ENCODE measurements at places on chromosomes 11 and 22. TPM values are rescaled to one million over a fixed set of nuclear protein-coding genes. Genes with fewer than 3 reads are reported as not detected.

DNA sequence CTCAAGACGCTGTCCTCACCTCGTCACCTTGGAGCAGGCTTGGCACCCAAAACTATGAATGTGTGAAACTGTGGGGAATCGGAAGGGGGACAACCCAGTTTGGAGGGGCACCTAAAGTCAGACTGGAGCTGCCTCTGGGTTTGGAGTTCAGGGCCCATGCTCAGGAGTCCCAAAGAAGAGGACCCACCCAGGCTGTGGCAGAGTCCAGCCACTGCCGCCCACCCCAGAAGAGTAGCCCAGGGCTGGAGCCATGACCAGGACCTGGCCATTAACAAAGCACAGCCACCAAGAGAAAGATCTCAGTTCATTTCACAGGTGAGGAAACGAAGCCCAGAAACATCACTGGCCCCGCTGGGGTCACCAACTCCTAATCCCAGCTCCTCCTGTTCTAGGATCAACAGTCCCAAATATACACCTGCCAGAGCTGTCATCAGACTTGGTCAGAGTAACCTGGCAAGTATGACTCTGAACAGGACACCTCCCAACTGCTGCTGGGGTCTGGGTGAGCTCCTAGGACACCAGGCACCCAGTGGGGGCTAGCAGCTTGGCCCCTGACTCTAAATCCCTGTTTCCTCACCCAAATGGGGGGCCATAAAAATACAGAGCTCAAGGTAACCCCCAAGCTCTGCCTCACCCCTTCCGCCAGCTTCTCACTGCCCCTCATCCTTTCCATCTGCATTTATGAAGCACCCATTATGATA, 2.7 kb downstream of the RAB3IL1 start:
- H3K4me1 ChIP-seq = peaks cover 8% of the 10 kb centered on the region
- H3K36me3 ChIP-seq = no peaks in the 10 kb centered on the region
- DNase-seq = no peak
- H3K27ac ChIP-seq = no peak overlapping the region
- no peak overlapping the region for H3K4me3 ChIP-seq

DNA sequence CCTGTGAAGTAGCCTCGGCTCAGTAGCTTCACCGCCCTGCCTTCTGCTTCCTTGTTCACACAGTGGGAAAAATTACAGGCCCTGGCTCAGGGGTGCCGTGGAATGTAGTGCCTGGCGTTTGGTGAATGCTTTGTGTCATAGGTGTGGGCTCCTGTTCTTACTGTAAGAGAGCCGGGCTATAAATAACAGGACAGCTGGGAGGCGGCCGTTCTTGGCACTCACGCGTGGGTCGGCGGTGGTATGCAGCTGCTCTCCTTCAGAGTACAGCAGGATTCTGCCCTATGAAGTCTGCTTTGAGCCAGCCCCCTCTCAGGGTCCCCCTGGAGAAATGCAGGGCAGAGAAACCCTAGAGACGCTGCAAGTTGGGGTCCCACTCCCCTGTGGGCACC, 84.2 kb downstream of the CTTN start:
- no peaks in the 10 kb centered on the region for H3K27me3 ChIP-seq
- no peak for DNase-seq
- H3K4me3 ChIP-seq = no peak overlapping the region
- no peaks in the 10 kb centered on the region for H3K36me3 ChIP-seq
- no peaks in the 10 kb centered on the region for H3K4me1 ChIP-seq
- H3K27ac ChIP-seq = no peak overlapping the region

DNA sequence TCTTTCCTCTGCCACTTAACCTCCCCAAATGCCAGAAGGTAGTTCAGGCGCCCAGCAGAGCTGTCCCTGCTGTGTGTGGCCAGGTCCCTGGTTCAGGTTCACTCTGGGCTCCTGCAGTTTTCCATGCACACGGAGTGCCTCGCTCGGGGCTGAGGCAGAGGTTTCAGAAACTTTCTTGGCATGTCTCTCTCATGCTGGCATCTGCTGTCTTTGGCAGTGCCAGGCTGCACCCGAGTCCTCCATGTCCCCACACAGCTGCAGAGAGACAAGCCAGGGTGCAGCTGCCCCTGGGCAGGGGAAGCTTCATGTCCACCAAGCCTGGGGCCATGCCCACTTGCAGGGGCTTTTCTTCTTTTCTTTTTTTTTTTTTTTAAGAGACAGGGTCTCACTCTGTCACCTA, 7.0 kb upstream of the NEFH start:
- peaks cover 11% of the 10 kb centered on the region for H3K27me3 ChIP-seq
- H3K4me1 ChIP-seq = peaks cover 6% of the 10 kb centered on the region
- H3K4me3 ChIP-seq = no peak overlapping the region
- DNase-seq = no peak
- H3K27ac ChIP-seq = no peak overlapping the region
- H3K36me3 ChIP-seq = no peaks in the 10 kb centered on the region

DNA sequence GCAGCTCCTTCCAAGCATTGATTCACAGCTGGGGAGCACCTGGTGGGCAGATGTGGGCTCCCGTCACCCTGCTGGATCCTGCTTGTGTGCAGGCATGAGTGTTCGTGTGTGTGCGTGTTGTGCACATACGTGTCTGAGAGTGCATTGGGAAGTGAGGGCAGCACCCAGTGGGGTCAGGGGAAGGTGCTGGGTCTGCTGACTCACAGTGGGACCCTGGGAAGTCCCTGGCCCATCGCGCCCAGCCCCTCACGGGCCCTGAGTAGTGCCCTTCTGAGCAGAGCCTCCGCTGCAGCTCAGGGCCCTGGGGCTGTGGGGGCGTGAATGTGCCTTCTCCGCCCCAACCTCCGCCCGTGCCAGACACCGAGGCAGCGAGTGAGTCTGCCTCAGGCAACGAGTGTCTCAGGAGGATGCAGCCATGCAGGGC, 36.8 kb downstream of the WNT11 start:
- no peaks in the 10 kb centered on the region for H3K36me3 ChIP-seq
- H3K4me1 ChIP-seq = peaks cover 25% of the 10 kb centered on the region
- H3K27me3 ChIP-seq = no peaks in the 10 kb centered on the region
- no peak for DNase-seq

GRCh38 chr22:48043581-48043980, 1281.1 kb downstream of the TBC1D22A start:
- H3K27me3 ChIP-seq = peaks cover 18% of the 10 kb centered on the region
- H3K4me3 ChIP-seq = no peak overlapping the region
- DNase-seq = no peak
- peaks cover 10% of the 10 kb centered on the region for H3K4me1 ChIP-seq
- no peak overlapping the region for H3K27ac ChIP-seq

DNA sequence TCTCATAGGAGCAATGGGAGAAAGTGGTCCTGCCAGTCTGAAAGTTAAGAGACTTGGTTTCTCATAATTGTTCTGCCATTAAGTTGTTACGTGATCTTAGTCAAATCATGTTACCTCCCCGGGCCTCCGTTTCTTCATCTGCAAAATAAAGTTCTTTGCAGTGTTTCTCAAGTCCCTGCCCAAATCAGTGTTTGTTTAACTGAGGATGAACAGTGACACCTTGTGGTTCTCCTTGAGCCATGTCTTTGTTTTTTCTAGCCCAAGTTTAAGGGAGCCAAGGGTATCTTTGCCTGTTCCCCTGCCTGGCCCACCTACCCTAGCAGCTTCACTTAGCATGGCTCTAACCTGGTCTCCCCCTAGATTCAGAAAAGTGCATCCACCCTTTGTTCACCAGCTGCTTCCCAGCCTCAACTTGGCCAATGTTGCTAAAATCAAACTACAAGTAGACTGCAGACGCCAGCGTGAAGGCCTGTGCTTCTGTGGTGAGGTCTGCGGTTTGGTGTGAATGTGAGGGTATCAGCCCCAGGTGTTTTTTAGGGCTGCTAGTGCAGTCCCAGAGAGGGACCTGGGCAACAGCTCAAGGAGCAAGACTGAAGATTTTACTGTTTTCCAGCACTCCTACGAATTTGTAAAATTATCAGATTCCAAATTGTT, 35.5 kb downstream of the FZD4 start:
- peaks cover 2% of the 10 kb centered on the region for H3K27me3 ChIP-seq
- H3K4me3 ChIP-seq = no peak overlapping the region
- no peak overlapping the region for H3K27ac ChIP-seq
- DNase-seq = peak; percentile 27

- peaks cover 35% of the 10 kb centered on the region for H3K27me3 ChIP-seq
- no peak for DNase-seq
- H3K36me3 ChIP-seq = no peaks in the 10 kb centered on the region
- H3K27ac ChIP-seq = no peak overlapping the region
Observed at GRCh38 chr22:28497188-28497587, 182.5 kb downstream of the TTC28 start.

Gene HMBS
- 31.0 TPM for total RNA-seq

- peaks cover 65% of the 10 kb centered on the region for H3K4me1 ChIP-seq
- DNase-seq = peak; percentile 79
- peaks cover 26% of the 10 kb centered on the region for H3K36me3 ChIP-seq
- no peaks in the 10 kb centered on the region for H3K27me3 ChIP-seq
Observed at GRCh38 chr22:24153353-24153752, 27.9 kb upstream of the SUSD2 start.

Gene F2
- total RNA-seq = not detected

DNA sequence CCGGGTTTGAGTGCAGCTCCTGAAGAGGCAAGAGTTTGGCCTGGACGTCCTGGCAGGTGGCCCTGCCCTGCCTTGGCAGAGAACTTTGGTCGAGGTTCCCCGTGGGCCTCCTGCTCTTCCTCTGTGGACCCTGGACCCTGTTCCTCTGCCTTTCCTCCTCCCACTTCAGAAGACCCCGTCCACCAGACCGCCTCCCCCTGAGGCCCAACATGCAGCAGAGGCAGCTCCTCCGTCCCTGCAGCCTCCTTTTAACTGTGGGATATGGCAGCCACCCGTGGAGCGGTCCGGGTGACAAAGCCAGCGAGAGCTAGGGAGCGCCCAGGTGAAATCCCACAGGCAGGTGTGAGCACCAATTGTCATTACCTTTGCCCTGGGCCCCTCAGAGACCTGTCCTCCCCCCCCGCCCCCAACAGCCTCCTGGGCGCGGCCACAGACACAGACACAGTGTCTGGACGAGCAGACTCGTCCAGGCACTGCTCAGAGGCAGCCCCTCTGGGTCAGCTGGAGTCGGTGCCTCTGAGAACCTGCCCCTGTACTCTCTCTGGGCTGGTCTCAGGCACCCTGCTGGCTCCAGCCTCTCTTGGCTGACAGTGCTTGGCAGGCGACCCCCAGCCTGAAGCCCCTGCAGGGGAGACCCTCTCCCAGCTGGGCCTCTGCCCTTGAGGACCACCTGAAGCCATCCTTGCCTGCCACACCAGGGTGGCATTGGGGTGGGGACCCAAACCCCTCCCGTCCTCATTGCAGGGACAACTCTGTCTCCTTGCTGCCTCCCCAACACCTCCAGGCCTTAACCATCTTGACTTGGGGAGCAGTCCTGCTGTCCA, 4.1 kb upstream of the PTDSS2 start:
- peaks cover 23% of the 10 kb centered on the region for H3K4me1 ChIP-seq
- H3K27me3 ChIP-seq = peaks cover 8% of the 10 kb centered on the region
- H3K27ac ChIP-seq = no peak overlapping the region
- no peak overlapping the region for H3K4me3 ChIP-seq

- no peaks in the 10 kb centered on the region for H3K4me1 ChIP-seq
- no peak overlapping the region for H3K27ac ChIP-seq
- no peak overlapping the region for H3K4me3 ChIP-seq
- no peaks in the 10 kb centered on the region for H3K36me3 ChIP-seq
- no peaks in the 10 kb centered on the region for H3K27me3 ChIP-seq
Observed at GRCh38 chr11:92892802-92893684, 76.4 kb upstream of the MTNR1B start.

GRCh38 chr11:106520146-106520912, 442.9 kb downstream of the AASDHPPT start:
- no peak overlapping the region for H3K27ac ChIP-seq
- DNase-seq = no peak
- H3K4me1 ChIP-seq = no peaks in the 10 kb centered on the region
- no peak overlapping the region for H3K4me3 ChIP-seq
- H3K27me3 ChIP-seq = no peaks in the 10 kb centered on the region
- H3K36me3 ChIP-seq = no peaks in the 10 kb centered on the region

DNA sequence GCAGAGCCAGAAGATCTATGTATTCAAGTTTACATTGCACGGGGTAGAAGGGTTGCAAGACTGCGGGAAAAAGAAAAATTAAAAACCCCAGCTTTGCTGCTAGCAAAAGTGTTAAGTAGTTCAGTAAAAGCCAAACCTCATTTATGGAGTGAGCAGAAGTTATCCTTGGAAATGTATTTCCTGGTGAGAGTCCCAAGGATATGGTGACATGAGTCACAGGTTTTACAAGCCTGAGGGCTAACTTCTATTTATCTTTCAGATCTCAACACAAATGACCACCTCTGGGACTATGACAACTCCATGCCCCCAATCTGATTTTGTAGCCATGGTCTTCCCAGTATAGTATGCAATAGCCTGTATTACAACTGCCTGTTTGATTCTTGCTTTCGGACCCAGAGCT, 26.1 kb downstream of the ABTB2 start:
- H3K4me1 ChIP-seq = peaks cover 6% of the 10 kb centered on the region
- H3K4me3 ChIP-seq = no peak overlapping the region
- no peaks in the 10 kb centered on the region for H3K36me3 ChIP-seq
- H3K27ac ChIP-seq = no peak overlapping the region

Gene POU2AF2
- not detected for total RNA-seq

DNA sequence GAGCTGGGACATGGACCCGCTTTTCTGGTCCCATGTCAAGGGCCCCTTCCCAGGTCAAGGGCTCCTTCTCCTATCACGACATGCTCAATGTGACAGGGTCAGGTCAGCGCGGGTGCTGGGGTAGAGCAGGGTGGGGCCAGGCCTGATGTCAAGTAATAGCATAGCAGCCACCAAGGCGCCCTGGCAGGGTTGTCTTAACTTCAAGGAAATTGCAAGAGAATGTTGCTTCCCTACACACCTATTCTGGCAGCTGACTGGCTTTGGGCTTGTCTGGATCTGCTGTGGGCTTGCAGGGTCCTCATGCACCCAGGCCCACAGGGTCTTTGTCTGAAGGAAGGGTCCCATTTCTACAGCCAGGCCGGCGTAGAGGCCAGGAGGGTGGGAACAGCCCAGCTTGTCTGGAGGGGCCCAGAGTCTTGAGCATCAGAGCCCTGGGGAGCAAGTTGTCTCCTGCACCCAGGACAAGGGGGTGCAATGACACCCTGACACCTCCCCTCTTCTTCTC, 71.4 kb downstream of the BUD13 start:
- H3K36me3 ChIP-seq = no peaks in the 10 kb centered on the region
- DNase-seq = no peak
- peaks cover 9% of the 10 kb centered on the region for H3K27me3 ChIP-seq
- no peak overlapping the region for H3K27ac ChIP-seq

DNA sequence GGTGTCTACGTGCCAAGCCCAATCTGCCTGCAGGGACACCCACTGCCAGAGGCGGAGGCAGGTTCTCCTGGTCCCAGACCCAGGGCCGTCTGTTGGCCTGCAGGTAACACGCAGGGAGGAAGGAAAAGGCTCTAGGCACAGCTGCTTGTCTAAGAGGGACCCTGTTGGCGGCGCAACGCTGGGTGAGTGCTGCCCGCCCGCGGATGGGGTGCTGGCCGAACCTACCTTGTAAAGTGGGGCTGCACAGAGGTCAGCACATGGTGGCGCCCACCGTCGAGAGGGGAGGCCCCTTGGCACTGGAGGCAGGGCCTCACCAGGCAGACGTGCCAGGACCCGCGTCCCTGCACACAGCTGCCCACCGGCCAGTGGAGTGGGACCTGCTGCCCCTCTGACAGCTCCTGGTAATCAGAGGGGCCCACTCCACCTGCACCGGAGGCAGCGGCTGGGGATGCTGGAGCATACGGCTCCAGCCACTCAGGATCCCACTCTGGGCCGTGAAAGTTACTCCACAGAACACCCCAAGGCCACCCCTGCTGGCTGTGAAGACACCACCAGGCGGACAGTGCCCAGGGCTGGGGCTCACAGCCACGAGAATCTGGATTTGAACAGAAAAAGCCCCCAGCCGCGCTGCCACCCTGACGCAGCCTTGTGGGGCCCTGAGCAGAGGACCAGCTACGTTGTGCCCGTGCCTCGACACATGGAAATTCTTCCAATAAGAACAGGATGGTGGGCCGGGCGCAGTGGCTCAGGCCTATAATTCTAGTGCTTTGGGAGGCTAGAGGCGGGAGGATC, 24.0 kb downstream of the TBX1 start:
- no peak for DNase-seq
- H3K27me3 ChIP-seq = peaks cover 12% of the 10 kb centered on the region
- H3K4me1 ChIP-seq = peaks cover 3% of the 10 kb centered on the region

Data from activated CD8-positive, alpha-beta T cell treated with anti-CD3 and anti-CD28 coated beads, Interleukin-2, amount 10 ng/mL, durations not matched to agents 7 days and 5 days (primary cell).